ENCODE measurements at places on chromosomes 16 and 17.

- DNase-seq, result peak; percentile 76
Observed at GRCh38 chr17:10614536-10615155, 42.5 kb downstream of the MYH3 start.

- DNase-seq, result peak; percentile 56
Observed at GRCh38 chr17:81253358-81254131, 14.4 kb downstream of the NDUFAF8 start.

DNA sequence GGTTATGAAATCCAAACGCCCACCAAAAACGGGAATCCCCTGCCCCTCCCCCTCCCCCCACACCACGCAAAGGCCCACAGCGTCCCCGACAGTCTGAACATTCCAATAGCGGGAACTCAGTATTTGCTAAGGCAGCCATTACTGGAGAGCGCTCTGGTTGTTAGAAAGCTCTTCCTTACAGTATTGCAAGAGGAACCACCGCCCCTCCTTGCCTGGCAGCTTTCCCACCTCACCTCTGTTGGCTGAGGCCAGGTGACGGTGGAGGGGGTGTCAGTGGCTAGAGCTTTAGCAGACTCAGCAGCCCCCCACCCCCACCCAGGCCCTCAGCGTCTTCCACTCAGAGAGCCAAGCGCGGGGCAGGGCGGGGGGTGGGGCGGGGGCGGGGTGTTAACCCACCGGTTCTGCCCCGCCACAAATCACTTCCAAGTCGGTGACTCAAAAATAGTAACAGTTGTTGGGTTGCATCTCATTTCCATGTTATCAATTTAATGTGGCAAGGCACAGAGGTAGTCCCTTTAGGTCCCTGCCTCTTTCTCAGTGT, 2.2 kb upstream of the PLEKHH3 start:
- DNase-seq, result peak; percentile 49

DNA sequence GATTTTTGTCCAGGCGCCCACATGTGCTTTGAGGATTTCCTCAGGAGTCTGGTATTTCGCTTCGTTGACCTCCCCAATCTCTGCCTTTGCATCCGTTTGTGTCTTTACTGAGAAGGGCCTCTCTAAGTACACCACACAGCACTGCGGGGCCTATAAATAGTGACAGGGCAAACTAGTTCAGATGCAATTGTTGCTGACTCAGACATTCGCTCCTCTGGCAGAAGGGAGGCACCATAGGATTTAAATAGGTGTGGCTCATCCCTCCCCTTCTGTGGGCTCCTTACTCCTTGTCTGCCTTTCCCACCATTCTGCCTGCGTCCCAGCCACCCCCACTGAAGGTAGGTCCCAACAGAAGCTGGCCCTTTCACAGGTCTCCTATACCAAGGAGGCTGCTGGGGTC, 192.3 kb downstream of the SHISA9 start:
- DNase-seq, result no peak

- no peak for DNase-seq
Observed at GRCh38 chr17:1182811-1183170, 3.0 kb upstream of the ABR start.

DNA sequence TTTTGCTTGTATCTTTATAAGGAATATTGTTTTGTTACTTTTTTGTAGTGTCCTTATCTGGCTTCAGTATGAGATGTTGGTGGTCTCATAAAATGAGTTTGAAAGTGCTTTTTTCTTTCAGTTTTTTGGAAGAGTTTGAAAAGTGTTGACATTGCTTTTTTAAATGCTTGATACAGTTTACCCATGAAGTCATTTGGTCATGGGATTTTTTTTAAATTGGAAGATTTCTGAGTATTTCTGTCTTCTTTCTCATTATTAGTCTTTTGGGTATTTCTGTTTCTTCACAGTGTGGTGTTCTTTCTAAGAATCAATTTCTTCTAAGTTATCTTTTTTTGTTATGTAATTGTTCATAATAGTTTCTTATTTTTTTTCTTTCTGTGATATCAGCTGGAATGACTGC, 15.1 kb downstream of the ZNF267 start:
- DNase-seq, result no peak

GRCh38 chr17:12431188-12431587, 234.5 kb upstream of the MYOCD start:
- DNase-seq, result no peak

All from Daoy (cell line).